ENCODE measurements at places on chromosomes 2 and 18.

- no peak for DNase-seq
Measured at GRCh38 chr2:238168196-238169047, 9.7 kb downstream of the ERFE start.

GRCh38 chr18:70700496-70700895 lies 411.7 kb downstream of the SOCS6 start:
- DNase-seq: no peak

- no peak for DNase-seq
Measured at GRCh38 chr18:77161383-77161782, 28.8 kb upstream of the MBP start.

GRCh38 chr2:36951027-36951518 lies 15.3 kb downstream of the STRN start:
- DNase-seq: no peak

DNA sequence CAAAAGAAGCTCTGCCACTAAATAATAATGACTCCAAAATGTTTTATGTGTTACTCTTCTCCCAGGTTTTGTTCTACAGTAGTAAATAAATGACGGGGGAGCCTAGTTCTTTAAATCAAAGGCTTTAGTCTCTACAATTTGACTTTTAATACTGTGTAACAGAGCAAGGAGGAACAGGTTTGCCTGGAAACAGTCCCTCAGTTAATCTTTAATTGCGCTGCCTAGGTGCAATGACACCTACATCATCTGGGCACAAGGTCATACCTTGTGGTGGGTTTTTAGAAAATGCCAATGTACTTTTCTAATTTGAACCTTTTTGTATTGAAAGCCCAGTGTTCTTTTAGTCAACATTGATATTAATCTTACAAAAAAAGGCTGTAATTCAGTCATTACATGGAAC lies 287.3 kb upstream of the SETBP1 start:
- DNase-seq: no peak

- DNase-seq: no peak
Measured at GRCh38 chr18:54251606-54252390, 17.5 kb upstream of the POLI start.

DNA sequence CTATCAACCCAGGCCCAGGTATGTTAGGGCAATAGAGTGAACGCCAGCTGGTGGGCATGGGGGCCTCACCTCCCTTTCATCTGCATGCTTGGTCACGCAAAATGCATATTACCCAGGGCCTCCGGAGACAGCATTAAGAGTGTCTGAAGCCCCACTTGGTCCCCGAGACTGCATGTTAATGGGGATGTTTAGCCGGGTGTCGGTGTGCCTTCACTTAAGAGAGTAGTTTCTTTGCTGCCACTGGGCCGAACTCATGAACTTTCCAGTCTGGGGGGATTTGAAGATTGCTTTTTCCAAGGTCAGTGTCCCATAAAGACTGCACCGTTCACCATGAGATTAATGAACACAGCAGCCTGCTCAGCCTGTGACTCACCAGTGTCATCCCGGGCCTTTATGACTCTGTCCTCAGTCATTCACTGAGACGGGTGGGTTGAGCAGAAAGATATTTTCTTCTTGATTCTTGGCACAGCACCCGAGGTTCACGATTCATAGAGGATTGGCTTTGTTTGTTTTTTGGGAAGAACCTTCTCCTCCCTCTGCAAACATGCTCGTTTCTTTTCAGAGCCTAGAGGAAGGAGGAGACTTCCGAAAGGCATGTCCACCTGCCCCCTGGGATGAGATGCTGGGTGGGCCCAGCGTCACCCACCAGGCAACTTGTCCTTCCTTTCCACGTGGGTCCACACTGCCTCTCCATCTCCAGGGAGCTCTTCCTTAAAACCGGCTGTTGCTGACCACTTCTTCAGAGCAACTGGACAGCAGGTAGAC lies 199.1 kb downstream of the GLI2 start:
- DNase-seq: peak; percentile 93

- DNase-seq: peak; percentile 56
Measured at GRCh38 chr2:190841707-190842505, 38.7 kb upstream of the GLS start.

GRCh38 chr2:219902891-219903552 lies 275.6 kb downstream of the SLC4A3 start:
- no peak for DNase-seq

DNA sequence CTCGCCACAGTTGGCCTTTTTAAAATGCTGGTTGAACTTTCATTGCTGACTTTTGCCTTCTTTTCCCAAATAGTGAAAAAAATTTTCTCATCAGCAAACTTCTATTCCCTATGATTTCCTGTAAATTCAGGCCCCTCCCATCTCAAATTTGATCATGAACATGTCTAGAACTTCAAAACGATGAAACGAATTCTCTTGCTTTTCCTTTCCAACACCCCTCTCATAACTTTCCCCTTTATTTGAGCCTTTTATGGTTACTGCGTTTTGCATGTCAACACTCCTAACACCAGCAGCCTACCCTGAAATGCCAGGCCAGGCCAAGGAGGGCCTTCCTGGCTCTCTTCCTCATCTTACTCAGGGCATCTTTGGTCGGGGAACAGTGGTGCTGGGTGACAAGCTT lies 1.7 kb upstream of the HOXD13 start:
- DNase-seq: no peak

- DNase-seq: no peak
Measured at GRCh38 chr18:26642440-26643348, 94.3 kb upstream of the KCTD1 start.

GRCh38 chr2:57622009-57622408 lies 424.6 kb upstream of the VRK2 start:
- no peak for DNase-seq

GRCh38 chr2:210195101-210195852 lies 24.1 kb upstream of the KANSL1L start:
- peak; percentile 67 for DNase-seq

- DNase-seq: no peak
Measured at GRCh38 chr18:3088449-3088848, 75.5 kb upstream of the LPIN2 start.

- DNase-seq: peak; percentile 1
Measured at GRCh38 chr18:42412896-42413295, 457.9 kb downstream of the PIK3C3 start.

DNA sequence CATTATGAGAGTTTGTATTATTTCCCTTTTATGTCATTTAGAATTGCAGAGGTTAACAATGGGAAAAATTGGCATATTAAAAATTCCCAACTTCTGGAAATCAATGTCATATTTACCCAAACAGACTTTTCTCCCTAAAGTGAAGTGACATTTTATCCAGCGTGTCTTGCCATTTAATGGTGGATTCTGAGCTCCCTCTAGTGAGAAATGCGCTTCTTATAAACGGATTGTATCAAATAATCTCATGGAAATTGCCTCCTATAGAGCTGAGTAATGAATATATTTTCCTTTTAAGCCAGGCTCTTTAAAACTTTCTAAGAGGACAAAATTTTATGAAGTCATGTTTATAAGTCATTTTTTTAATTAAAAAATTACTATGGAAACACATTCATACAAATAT lies 5.7 kb upstream of the GCFC2 start:
- DNase-seq: peak; percentile 20

DNA sequence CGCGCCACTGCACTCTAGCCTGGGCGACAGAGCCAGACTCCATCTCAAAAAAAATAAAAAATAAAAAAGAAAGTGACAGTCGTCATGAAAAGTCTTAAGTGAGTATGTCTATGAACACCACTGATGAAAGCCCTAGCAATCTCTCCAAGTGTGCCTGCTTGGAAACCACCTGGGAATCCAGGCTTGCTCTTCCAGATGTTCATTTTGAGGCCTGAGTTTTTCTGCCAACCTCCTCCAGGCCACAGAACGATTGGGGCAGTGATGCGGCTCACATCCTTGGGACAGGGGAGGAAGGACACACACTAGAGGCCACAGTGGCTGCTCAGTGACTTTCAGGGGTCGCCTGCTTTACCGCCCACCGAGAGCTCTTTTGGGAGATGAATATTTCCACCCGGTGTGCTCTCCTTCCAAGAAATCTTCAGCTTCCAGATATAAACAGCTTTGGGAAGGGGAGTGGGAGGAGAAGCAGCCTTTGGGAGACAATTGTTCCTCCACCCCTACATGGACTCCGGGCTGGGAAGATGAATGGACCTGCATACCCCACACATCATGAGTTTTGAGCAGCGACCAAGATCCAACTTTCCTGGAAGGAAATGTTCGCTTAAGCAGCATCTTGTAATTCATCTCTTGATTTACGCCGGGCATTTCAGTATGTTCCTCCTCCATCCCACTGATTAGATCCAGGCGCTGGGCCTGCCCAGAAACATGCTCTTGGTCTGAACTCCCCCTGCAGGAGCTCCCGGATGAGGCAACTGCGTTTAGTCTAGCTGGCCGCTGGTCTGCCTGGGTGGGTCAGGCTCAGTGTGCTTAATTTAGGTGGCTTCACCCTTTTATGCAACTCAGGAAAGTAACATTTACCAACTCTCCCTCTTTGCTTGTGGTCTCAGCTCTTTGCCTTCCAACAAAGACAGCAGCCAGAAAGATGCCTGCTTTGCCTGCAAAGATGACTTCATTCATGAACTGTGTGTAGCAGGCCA lies 6.2 kb upstream of the ARMC9 start:
- peak; percentile 91 for DNase-seq

DNA sequence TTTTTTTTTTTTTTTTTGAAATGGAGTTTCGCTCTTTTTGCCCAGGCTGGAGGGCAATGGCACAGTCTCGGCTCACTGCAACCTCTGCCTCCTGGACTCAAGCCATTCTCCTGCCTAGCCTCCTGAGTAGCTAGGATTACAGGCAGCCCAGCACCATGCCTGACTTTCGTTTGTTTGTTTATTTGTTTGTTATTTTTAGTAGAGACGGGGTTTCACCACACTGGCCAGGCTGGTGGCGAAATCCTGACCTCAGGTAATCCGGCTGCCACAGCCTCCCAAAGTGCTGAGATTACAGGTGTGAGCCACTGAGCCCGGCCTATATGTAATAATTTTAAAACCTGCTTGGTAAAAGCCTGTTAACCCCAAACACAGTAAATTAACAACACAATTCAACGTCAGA lies 435.7 kb downstream of the LRRTM4 start:
- no peak for DNase-seq

GRCh38 chr2:29115797-29116781 lies 874 bp downstream of the CLIP4 start:
- DNase-seq: peak; percentile 82

GRCh38 chr2:29073933-29074332 lies 390 bp downstream of the PCARE start:
- DNase-seq: no peak

GRCh38 chr18:48828691-48829442 lies 121.9 kb downstream of the SMAD7 start:
- DNase-seq: no peak

GRCh38 chr2:145020694-145021093 lies 500.8 kb upstream of the ZEB2 start:
- peak; percentile 29 for DNase-seq

- DNase-seq: no peak
Measured at GRCh38 chr2:124542932-124543640, 518.0 kb downstream of the CNTNAP5 start.

DNA sequence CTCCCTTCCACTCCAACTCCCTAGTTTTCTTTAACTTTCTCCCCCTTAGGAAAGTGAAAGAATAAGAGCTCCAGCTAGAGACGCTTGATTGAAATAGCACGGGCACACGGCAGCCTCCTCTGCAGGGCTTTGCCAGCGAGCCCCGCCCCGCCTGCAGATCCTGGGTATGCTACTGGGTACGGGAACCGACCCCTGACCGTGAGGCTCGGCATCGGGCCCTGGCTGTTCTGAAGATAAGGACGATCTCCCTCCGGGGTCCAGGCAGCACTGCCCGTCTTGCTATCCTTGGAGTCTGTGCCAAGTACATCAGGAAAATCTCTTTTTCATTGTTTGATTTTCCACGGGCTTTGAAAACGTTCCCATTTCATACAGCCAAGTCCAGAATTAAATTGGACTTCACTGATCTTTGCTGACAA lies 284.5 kb downstream of the MTX2 start:
- peak; percentile 72 for DNase-seq

GRCh38 chr18:46366201-46366600 lies 262.0 kb downstream of the HAUS1 start:
- no peak for DNase-seq

GRCh38 chr2:105437708-105438103 lies 38.9 kb upstream of the FHL2 start:
- peak; percentile 61 for DNase-seq

DNA sequence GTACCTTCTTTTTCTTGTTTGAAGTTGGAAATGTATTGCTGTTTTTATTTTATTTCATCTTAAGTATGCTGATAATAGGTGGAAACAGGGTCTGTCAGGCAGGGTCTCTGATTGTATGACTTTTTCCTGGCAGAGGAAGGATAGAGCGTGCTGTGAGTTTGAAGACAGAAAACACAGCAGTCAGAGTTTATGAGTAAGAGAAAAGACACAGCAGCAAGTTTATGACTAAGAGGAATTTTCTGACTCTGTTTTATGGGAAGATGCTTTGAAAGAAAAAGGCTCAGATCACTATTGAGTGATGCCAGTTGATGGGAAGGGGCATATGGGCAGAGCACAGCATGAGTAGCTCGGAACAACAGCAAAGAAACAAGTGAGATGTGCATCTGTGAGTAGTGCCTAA lies 379.1 kb downstream of the MEIS1 start:
- peak; percentile 32 for DNase-seq

GRCh38 chr2:40352041-40352702 lies 99.7 kb downstream of the SLC8A1 start:
- peak; percentile 53 for DNase-seq

GRCh38 chr2:165469417-165469816 lies at the start of gene CSRNP3:
TSS of gene CSRNP3 (plus strand) at chr2:165469698. CDS start at chr2:165595066, 125,368 bp downstream.
- DNase-seq: peak; percentile 87

DNA sequence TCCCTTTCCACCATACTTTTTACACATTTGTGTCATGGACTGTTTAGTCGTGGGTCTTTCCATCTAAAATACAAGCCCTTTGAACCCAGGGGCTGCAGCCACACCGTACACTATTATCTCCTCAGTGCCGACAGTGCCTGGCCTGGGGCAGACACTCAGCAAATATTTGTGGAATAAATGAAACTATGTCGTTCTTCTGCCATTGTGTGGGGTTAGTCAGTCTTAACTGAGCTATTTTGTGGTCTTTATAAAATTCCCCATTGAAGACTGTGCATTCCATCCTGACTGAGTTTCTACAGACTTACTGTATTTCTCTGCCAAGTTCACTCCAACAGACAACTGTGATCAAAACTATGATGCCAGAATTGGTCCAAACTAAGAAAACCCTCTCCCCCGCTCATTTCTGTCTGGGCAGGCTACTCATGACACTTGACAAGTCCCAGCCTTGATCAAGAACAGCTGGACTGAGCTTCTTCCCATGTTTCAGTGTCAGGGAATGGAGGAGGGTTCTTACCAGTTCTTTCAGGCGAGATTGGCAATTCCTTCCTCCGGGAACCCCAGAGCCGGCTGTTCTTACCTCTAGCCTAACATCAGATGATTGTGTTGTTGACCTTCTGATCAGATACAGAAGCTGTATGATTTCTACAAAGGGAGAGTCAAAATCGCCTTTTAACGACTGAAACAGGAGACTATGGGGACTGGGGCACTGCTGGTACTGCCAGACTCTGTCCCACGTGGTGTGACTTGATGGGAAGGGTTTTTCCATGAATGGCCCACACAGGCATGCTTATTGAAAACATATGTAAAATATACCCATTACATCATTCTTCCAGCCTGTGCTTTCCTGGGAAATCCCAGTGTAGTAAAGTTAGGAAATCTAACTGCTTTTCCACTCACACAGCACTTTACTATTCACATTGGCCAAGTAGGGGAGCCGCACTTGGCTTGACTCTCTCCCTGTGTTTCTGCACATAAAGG lies 77.4 kb upstream of the NPAS2 start:
- DNase-seq: peak; percentile 99
